Esophagus squamous epithelium (tissue), 5 donors: ENCODE measurements at places on chromosomes 16 and 17.

- DNase-seq = no peak
Measured at GRCh38 chr17:40284085-40284713, 3.5 kb upstream of the CDC6 start.

GRCh38 chr17:59754552-59754951 lies 47.1 kb downstream of the VMP1 start:
- DNase-seq = no peak

DNA sequence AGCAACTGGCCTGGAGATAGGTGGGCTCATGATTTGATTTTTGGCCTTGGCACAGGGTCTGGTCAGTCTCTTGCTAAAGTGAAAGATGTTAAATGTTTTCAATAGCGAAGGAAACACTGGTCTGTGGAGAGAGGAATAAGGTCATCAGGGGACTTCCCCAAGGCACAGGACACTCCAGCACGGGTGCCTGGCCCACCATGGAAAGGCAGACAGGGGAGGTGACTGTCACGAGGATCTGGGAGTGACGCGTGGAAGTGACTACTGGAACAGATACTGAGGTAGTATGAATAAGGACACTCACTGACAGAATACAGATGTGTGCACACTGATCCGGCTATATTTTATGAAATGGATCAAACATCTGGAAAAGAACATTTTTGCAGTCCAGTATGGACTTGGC lies 16.7 kb upstream of the ICAM2 start:
- no peak for DNase-seq

DNA sequence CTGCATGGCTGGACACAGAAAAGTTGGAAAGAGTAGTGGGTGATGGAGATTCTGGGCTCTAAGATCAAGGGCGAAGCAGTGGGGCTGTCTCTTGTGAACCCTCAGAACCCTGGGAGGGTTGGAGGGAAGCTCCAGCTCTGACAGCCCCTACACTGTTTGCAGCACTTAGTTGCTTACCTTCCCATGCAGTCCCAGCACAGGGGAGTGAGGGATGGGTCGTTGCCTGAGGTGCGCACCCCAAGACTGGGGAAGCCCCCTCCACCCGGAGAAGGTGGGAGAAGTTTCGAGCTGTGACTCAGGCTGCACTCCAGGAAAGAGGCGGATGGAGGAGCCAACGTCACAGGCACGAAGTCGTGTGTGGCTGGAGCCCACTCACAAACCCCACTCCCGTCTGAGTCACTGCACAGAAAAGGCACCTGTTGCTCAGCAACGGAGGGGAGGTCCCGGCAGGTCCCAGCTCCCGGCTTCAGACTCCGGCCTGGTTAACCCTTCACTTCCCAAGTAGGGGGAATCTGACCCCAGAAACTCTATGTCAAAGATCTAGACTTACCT lies 60.1 kb downstream of the AIPL1 start:
- DNase-seq = no peak
